Esophagus muscularis mucosa (tissue), 4 donors: ENCODE measurements at places on chromosomes 12 and 14. TPM values are rescaled to one million over a fixed set of nuclear protein-coding genes. Genes with fewer than 3 reads are reported as not detected.

GRCh38 chr14:32744811-32745445, 193.8 kb upstream of the NPAS3 start:
- no peak overlapping the region for H3K4me3 ChIP-seq
- H3K27ac ChIP-seq = no peak overlapping the region
- H3K27me3 ChIP-seq = no peaks in the 10 kb centered on the region
- H3K4me1 ChIP-seq = peaks cover 11% of the 10 kb centered on the region
- no peaks in the 10 kb centered on the region for H3K36me3 ChIP-seq

GRCh38 chr12:18919871-18920511, 182.1 kb downstream of the CAPZA3 start:
- H3K27me3 ChIP-seq = no peaks in the 10 kb centered on the region
- H3K27ac ChIP-seq = no peak overlapping the region
- H3K4me3 ChIP-seq = no peak overlapping the region

DNA sequence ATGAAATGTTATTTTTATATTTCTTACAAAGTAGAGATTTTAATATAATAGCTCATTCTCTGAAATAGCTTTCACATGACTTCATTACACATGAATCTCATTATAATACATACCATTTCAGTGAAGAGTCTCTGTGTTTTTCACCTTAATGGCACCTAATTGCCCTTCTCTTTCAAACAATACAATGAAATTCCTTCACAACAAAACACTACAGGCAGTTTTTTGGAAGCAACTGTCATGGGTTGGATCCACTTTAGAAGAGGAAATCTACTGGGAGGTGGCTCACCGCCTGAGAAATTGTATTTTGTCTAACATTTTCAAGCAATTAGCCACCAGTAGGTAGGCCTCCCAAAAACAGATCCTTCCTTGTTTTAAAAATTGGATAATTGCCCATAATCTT, 40.3 kb upstream of the RGS6 start:
- no peaks in the 10 kb centered on the region for H3K36me3 ChIP-seq
- no peak for DNase-seq
- H3K27me3 ChIP-seq = no peaks in the 10 kb centered on the region

GRCh38 chr12:130685250-130685787, 30.8 kb downstream of the RIMBP2 start:
- DNase-seq = no peak
- no peak overlapping the region for H3K4me3 ChIP-seq
- H3K27ac ChIP-seq = no peak overlapping the region
- no peaks in the 10 kb centered on the region for H3K27me3 ChIP-seq

- H3K27ac ChIP-seq = peak within 1 kb of the TSS; percentile 78
- peaks cover 26% of the 10 kb centered on the region for H3K27me3 ChIP-seq
- DNase-seq = no peak
- H3K4me3 ChIP-seq = peak within 1 kb of the TSS; percentile 65
- H3K36me3 ChIP-seq = no peaks in the 10 kb centered on the region
- H3K4me1 ChIP-seq = peaks cover 41% of the 10 kb centered on the region
Measured at GRCh38 chr12:54032627-54033100, at the start of gene HOXC5. Gene HOXC5 (plus strand): TSS chr12:54033050. CDS start chr12:54033123, 73 bp downstream.

- DNase-seq = no peak
- no peaks in the 10 kb centered on the region for H3K27me3 ChIP-seq
- H3K27ac ChIP-seq = no peak overlapping the region
- H3K4me1 ChIP-seq = peaks cover 7% of the 10 kb centered on the region
- no peak overlapping the region for H3K4me3 ChIP-seq
Measured at GRCh38 chr12:108253540-108253939, 85.6 kb downstream of the CMKLR1 start.

The GLT1D1 gene
- under 0.01 TPM for total RNA-seq
